ENCODE measurements at places on chromosomes 2 and 18.

GRCh38 chr2:24231461-24231881 is 56.6 kb downstream of the FAM228A start:
- no peak for DNase-seq

GRCh38 chr2:97068074-97068473 is 26.6 kb downstream of the FAHD2B start:
- no peak for DNase-seq

- no peak for DNase-seq
Observed at GRCh38 chr2:107013884-107014283, 127.9 kb upstream of the ST6GAL2 start.

DNA sequence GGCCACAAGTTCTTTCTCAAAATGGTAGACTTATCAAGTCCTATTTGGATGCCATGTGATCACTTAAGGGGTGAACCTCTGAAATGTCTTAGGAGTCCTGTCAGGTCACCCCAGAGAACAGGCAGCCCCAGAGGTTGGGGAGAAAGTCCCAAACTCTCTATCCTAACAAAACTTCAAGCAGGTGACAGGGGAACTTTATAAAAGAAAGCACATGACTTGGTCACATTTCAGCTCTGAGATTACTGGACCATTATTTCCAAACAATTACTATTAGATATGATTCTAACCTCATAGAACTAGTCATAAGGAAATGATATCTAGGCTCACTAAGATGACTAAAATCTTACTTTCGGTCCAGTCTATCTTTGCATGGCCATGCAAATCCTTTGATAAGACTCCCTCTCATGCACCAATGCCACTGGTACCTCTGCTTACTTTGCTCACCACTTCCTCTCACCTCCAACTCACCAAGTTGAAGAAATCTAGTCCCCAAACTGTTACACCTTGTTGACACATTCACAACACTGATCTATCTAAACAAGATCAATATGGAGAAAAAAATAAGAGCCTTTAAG is 107.0 kb downstream of the GALNT14 start:
- no peak for DNase-seq

- DNase-seq, result no peak
Observed at GRCh38 chr2:160889439-160890170, 270.6 kb upstream of the TANK start.

- DNase-seq, result no peak
Observed at GRCh38 chr2:103161456-103162289, 399.8 kb downstream of the TMEM182 start.

- DNase-seq, result peak; percentile 96
Observed at GRCh38 chr2:235050980-235051351, 99.1 kb downstream of the SH3BP4 start.

- no peak for DNase-seq
Observed at GRCh38 chr2:65018141-65018582, 29.0 kb downstream of the SLC1A4 start.

- DNase-seq, result peak; percentile 73
Observed at GRCh38 chr2:29528891-29529520, 392.4 kb downstream of the ALK start.

GRCh38 chr2:201631041-201631440 is 12.3 kb downstream of the TMEM237 start:
- DNase-seq, result no peak

GRCh38 chr2:29106980-29107388 is 8.2 kb upstream of the CLIP4 start:
- DNase-seq, result no peak

DNA sequence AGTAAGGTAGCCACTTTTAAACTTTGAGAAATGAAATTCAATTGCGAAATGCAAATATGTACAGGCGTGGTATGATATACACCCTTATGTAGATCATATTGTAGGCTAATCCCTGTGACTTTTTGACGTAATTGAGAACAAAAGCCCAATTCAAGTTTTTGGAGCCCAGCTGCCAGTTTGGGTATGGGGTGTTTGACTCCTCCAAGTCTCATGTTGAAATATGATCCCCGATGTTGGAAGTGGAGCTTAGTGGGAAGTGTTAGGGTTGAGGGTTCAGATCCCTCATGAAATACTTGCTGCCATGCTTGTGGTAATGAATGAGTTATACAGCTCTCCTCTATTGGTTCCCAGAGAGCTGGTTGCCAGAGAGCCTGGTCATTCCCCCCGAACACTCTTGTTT is 1666.8 kb downstream of the SUCLG1 start:
- no peak for DNase-seq

DNA sequence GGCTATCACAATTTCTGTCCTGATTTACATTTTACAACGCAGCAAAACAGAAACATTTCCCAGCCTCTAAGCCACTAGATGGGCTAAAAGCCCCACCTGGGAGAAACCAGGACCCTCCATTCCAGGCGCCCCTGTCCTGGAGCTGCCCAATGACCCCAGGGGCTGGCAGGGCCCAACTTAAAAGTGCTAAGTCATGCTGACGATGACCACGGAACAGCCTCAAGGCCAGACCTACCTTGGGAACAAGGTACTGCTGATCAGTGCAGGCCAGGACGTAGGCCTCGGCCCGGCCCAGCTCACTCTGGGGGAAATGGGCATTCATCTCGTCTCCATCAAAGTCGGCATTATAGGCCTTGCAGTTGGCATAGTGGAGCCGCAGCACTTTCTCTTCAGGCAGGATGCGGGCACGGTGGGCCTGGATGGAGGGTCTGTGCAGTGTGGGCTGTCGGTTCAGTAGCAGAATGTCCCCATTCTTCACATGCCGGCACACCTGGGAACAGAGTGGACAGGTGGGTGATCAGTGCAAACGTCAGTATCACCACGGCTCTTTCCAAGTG is 35.8 kb downstream of the POLR1A start:
- no peak for DNase-seq

- peak; percentile 56 for DNase-seq
Observed at GRCh38 chr2:61017003-61017555, 441 bp upstream of the PEX13 start.

- DNase-seq, result no peak
Observed at GRCh38 chr2:238279324-238279682, 9.1 kb downstream of the PER2 start.

DNA sequence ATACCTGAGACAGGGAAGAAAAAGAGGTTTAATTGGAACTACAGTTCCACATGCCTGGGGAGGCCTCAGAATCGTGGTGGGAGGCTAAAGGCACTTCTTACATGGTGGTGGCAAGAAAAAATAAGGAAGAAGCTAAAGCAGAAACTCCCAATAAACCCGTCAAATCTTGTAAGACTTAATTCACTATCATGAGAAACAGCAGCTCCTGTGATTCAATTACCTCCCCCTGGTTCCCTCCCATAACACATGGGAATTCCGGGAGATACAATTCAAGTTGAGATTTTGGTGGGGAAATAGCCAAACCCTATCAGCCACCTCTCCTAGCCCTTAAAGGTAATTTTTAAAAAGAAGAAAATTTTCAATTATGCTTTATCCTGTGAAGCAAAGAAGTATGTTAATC is 728.8 kb downstream of the RNF144A start:
- no peak for DNase-seq

DNA sequence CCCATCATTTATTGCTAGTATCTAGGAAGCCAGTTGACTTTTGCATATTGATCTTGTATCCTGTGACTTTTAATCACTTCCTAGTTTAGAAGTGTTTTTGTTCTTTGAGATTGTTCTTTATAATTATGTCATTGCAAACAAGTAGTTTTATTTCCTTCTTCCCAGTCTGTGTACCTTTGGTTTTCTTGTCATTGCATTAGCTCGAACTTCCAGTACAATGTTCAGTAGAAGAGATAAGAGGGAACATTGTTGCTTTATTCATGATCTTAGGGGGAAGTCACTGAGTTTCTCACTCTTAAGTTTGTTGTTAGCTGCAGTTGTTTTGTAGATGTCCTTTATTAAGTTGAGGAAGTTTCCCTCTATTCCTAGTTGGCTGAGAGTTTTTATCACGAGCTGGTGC is 61.0 kb downstream of the TRAPPC12 start:
- no peak for DNase-seq

GRCh38 chr2:134181219-134181618 is 72.7 kb upstream of the MGAT5 start:
- DNase-seq, result no peak

GRCh38 chr18:1680108-1680507 is 775.4 kb downstream of the ADCYAP1 start:
- DNase-seq, result no peak

DNA sequence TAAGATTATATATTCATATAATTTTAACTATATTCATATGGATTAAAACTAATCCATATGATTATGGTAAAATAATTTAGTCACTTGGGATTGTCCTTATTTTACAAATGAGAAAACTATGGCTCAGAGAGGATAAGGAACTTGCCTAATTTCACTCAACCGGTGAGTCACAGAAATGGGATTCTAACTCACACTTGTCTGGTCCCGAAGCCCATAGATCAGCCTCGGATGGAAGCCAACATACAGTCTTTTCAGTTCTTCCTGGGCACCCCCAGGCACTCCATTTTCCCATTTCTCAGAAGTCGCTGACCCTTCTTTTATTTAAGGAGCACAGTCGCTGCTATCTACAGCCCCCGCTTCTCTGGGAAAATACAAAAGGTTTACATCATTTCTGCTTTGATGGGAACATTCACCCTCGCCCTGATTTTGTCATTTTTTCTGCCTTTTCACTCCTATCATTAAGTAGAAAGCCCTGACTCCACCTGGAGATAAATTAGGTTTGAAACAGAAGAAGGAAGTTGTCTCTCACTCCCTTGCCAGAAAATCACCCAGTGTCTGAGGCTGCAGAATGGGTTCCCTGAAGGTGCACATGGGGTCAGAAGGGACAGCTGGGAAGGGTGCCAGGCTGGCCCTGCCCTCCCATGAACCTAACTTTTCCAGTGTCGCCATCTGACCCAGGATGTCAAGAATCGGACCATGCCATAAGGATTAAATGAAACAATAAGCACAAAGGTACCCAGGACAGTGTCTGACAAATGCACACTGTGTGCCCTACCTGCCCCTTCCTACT is 36.6 kb downstream of the CYP1B1 start:
- DNase-seq, result peak; percentile 59

DNA sequence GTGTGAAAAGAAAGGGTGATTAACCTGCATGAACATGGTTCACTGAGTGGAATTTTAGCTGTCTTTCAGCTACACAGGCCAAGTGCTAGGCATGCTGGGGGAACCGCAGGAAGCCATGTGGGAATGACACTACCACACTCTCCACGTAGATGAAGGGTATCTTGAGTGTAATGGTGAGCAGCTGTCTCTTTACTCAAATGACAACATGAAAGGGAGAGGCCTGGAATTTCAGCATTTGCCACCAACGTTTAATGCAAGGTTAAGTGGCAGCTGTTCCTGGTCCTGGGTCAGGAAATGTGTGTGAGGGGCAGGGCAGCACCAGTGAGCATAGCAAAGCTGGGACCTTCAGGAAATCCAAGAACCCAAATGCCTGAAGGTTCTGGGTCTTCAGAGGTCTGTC is 588.4 kb downstream of the SLC4A3 start:
- DNase-seq, result no peak

- no peak for DNase-seq
Observed at GRCh38 chr18:47747260-47747795, 183.1 kb downstream of the SMAD2 start.

DNA sequence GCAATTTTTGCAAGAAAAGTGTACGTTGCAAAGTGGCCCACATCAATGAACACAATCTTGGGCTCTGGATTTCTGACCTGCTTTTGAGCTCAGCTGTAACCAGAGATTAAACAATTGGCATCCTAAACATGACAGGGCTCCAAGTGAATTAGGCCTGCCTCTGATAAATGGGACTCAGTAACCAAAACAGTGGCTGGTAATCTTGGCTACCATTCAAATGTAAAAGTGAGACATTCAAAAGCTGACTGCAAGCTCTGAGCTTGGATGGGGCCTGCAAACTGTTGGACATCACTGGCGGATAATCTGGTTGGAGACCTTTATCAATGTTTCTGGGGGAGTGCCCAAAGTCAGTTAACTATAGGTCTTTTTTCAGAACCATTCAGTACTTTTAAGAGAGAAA is 160.7 kb downstream of the RAB3GAP1 start:
- no peak for DNase-seq

GRCh38 chr2:109324861-109325260 is 195.9 kb downstream of the SH3RF3 start:
- DNase-seq, result peak; percentile 98

DNA sequence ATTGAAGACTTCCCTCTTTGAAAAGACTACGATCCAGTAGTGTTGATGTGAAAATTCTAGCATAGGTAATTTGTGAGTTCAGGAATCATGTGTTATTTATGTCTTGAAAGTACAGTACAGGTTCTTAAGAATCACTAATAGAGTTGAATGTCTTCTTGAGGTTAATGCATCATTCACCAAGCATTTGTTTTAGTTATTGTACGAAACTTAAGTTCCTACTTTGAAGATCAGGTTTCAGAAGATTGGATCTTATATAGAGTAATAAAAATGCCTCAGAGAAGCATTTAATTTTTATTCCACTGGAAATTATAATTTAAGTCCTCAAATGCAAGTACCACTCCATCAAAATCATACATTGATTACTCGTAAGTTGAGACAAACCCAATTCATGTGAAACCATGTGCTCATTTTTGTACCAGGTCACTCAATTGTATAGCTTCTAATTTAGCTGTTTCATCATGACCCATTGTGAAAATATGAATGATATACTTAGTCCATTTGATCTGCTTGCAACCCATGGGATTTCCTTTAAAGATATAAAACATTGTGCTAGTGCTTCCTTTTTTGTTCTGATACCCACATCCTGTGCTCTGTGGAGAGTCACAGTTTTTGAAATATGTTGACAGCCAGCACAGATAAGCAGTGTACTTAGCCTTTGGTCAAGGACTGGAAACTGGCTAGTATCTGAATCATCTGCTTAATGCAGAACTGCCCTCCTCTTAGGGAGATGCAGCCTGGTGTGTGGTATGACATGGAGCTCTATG is 22.5 kb upstream of the RAB27B start:
- peak; percentile 91 for DNase-seq

GRCh38 chr2:162061021-162061420 is 13.0 kb downstream of the DPP4 start:
- no peak for DNase-seq

GRCh38 chr18:49168281-49168985 is 217.7 kb upstream of the SMAD7 start:
- no peak for DNase-seq

DNA sequence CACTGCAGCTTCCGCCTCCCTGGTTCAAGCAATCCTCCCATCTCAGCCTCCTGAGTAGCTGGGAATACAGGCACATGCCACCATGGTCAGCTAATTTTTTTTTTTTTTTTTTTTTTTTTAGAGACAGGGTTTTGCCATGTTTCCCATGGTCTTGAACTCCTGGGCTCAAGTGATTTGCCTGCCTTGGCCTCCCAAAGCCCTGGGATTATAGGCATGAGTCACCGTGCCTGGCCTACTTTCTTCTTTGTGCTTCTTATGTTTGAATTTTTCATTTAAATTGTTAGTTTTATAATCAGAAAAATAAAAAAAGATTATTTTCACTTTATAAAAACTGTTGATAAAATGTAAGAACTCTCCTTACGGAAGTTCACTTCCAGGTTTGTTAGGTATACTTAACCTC is 101.5 kb upstream of the LPIN2 start:
- no peak for DNase-seq

DNA sequence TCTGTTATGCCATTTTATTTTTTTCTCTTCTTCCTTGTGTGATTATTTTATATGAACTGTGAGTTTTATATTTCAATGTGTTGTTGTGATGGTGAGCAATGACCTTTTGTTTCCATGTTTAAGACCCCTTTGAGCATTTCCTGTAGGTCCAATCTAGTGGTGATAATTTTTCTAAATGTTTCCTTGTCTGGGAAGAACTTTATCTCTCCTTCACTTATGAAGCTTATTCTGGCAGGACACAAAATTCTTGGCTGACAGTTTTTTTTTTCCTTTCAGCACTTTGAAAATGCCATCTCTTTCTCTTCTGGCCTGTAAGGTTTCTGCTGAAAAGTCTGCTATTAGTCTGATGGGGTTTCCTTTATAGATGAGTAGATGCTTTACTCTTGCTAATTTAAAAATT is 53.2 kb downstream of the G6PC2 start:
- DNase-seq, result no peak
